ENCODE measurements at places on chromosomes 11 and 22.

DNA sequence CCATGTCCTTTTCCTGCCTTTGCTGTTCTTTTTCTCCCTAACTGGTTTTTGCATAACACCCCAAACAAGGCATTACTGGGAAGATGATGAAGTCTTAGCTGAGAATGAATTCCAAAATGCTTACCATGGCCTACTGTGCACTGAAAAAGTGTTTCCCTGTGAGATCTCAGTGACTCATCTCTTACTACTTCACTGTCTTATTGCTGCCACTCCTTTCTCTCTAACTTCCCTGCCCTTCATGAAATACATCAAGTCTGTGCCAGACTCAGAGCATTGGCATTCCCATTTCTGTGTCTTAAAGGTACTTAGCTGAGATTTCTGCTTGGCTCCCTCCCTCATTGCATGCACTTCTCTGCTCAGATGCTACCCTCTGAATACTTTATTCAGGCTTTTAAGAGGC is 49.1 kb upstream of the MUC15 start:
- no peak for DNase-seq

DNA sequence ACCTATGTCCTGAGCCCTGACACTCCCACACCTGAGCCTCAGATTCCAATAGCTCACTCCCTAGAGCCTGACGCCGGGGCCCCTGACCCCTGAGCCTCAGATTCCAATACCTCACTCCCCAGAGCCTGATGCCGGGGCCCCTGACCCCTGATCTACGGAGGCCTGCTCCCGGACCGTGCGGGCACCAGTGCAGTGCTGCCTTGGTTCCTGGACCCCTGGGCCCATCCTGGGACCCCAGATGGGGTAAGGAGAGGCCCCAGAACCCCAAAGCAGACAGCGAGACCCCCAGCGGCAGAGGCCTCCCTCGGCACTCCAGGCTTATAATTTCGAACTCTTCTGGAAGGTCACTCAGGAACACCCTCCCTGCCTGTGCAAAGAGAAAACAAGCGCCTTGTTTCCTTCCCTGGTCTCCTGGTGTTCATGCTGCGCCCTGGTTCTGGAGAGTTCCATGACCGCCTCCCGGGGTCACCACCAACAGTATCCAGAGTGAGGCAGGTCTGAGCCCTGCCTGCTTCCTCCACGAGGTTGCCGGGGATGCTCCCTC is 7.5 kb downstream of the SUSD2 start:
- no peak for DNase-seq

GRCh38 chr11:12761029-12761428 is 86.8 kb downstream of the TEAD1 start:
- no peak for DNase-seq

DNA sequence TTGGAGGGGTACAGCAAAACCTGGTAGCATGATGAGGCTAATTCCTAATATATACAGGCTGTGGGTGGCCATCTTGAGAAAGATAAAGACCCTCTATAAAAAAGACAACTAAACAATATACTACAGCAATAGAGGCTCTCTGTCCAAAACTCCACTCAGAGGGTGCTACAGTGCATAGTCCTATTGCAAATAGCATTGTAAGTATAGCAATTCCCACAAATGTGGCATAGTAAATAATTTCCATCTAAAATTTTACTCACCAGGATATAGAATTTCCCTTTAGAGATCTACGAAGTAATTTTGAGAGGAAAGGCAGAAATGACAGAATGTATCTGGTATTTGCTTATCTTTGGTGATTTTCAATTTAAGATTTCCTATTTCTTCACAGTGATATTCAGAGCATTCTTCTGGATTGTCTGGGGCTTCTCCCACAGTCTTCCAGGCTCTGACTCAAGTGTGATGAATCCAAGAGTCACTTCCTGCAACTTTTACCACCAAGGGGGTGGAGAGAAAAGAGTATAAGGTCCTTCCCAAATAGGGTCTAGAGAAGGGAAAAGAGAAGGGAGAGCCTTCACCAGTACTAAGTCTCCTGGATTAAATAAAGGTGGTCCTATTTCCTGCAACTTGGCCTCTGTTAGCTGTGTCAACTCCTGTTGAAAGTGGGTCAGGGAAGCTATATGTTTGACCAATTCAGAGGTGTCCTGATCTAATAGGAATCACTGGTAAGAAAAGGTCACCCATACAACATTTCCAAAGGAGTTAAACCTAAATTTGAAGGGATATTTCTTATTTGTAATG is 1054.7 kb upstream of the CNTN5 start:
- no peak for DNase-seq

GRCh38 chr11:113977071-113977490 is 2.2 kb downstream of the HTR3A start:
- no peak for DNase-seq

GRCh38 chr11:73428227-73428626 is 52.0 kb downstream of the RELT start:
- no peak for DNase-seq

DNA sequence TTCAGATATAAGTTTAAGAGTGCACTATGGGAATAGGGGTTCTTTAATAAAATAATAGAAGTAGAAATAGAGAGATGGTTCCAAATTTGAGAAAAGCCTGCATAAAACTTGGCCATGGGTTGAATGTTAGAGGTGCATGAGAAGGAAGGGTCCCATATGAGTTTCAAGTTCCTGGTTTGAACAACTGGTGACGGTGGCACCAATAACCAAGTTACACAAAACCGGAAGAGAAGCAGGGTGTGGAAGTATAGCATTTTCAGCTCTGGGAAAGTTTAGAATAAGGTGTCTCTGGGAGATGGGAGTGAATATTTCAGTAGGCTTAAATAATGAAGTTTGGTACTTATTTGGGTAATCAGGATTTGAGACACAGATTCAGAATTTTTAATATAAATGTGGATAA is 2.4 kb downstream of the CASP1 start:
- DNase-seq, result no peak

DNA sequence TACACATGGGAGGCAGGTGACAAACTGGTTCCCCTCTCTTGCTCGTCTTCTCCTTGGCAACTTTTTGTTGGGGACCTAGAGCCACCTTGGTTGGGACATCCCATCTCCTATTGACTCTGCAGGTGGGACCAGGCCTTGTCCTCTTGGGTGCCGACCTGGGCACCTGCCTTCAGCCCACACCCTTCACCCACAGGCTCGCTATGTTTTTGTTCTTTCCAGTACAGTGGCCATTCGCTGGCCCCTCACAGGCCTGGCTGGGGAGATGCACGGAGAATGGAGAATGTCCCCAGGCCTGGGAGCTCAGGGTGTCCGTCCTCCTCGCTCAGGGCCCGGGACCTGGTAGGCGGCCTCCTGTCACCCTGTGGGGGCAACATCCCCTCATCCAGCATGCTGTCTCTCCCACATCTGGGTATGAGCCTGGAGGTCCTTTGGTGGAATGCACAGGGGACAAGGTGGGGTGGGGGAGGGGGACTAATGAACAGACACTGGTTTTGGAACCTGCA is 14.9 kb upstream of the OMP start:
- no peak for DNase-seq

All from NCI-H187 treated with DMSO at 0.1 percent for 48 hours (cell line).